ENCODE measurements at places on chromosomes 12 and 14.

- no peak for DNase-seq
Measured at GRCh38 chr12:89181271-89181920, 170.9 kb downstream of the DUSP6 start.

DNA sequence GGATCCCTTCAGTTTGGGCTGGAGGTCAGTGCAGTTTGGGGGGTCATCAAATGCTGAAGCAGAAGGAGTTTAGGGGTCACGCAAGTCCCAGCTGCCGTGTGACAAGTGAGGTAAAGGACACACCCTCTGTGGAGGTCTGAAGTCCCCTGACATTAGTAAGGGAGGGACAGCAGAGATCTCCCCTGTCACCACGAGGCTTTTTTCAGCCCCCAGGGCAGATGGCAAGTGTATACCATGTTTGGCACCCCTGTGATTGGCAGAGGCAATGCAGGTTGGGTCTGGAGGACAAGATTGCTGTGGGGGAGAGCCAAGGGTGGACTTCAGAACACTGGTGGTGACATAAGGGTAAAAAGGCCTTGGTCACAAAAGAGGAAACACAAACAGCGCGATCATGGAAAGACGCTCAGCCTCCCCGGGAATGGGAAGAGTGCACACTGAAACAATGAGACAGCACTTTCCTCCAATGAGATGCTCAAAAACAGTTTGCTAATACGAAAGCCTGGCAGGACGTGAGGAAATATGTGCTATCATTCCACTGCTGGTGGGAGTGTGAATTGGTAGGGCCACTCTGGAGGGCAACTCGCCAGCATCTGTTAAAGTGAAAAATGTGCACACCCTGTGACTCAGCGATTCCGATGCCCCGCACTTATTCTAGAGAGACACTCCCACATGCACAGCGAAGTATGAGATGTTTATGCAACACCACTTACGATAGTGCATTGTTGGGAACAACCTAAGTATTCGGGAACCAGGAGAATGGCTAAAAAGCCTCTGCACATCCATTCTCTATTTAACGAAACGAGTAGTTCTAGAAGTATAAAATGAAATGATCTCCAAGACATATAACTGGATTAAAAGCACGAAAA, 14.4 kb upstream of the CD27 start:
- DNase-seq: peak; percentile 75

DNA sequence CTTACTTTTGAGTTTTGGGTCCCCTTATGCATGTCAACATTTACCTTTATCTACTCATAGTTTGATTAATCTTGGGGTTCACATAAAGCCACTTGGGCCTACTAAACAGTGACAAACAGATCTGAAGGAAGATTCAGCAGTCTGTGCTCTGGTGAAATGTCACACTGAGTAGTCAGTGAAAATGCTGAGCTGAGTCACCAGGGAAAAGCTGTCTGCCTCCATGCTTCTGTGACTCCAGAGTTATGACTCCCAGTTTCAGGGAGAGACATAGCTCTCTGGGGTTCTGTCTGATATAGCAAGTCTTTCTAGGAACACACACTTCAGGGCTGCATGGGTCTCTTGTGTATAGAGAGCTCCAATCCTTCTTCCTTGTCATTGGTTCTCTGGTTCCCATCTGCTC, 406.3 kb upstream of the FAR2 start:
- no peak for DNase-seq

GRCh38 chr12:100128512-100128908, 14.2 kb downstream of the BLTP3B start:
- DNase-seq: no peak

- no peak for DNase-seq
Measured at GRCh38 chr12:79414252-79414651, 276.5 kb downstream of the PAWR start.

DNA sequence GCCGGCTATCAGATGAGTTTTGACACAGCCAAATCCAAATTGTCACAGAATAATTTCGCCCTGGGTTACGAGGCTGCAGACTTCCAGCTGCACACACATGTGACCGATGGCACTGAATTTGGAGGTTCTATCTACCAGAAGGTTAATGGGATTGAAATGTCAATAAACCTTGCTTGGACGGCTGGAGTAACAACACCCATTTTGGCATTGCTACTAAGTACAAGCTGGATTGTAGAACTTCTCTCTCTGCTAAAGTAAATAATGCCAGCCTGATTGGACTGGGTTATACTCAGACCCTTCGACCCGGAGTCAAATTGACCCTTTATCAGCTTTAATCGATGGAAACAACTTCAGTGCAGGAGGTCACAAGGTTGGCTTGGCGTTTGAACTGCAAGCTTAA, 100.2 kb upstream of the EVL start:
- DNase-seq: no peak

DNA sequence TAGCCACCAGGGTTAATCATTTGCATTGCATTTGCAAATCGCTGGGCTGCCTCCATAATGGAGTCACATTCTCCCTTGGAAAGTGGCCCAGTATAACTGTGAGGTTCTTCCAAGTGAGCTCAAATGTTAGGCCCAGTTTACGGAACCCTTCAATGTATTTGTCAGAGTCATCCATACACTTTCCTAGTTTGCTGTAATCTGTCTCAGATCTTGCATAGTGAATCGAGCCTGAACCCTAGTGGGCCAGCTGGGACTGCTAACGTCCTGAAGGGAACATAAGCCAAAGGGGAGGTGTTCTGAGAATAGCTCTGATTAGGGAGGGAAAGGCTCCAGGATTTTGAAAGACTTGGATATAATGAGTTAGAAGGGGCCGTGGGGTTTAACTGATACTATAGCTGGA, 406.3 kb downstream of the SLC6A15 start:
- no peak for DNase-seq

DNA sequence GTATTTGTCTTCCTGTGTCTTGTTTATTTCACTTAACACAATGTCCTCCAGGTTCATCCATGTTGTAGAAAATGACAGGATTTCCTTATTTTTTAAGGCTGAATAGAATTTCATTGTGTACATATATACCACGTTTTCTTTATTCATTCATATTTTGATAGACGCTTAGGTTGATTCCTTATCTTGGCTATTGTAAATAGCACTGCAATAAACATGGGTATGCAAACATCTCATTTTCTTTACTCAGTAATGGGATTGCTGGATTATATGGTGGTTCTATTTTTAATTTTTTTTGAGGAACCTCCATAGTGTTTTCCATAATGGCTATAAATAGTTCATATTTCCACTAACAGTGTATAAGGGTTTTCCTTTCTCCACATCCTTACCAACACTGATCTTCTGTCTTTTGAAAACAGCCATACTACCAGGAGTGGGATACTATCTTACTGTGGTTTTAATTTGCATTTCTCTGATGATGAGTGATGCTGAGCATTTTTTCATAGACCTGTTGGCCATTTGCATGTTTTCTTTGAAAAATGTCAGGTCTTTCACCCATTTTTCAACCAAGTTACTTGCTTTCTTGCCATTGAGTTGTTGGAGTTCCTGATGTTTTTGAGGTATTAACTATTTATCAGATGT, 32.8 kb downstream of the DUSP16 start:
- no peak for DNase-seq
